ENCODE measurements at places on chromosomes 13 and 19. TPM values are rescaled to one million over a fixed set of nuclear protein-coding genes. Genes with fewer than 3 reads are reported as not detected.

DNA sequence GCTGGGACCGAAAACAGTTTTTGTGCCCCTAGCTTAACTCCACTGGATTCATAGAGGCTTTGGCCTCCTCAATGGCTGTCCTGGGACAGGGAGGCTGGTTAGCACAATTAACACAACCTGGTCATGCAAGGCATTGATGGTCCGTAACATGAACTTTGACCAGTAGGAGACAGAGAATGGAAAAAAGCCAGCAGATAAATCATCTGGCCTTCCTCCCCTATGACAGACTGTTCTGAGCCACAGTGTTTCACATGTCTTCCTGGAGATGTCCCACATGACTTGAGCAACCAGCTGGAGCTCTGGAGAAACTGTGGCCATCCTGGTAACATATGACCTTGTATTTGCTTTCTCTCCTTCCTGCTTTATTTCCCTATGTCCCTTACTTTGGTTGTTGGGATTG, 244.2 kb downstream of the UQCRFS1 start:
- DNase-seq = no peak

- no peak for DNase-seq
These were observed 29.0 kb downstream of the CAPS start for GRCh38 chr19:5943045-5943444.

GRCh38 chr13:20231839-20232555, at the start of gene GJB6:
TSS of gene GJB6 (minus strand) at chr13:20232319. CDS start at chr13:20223480, 8,839 bp downstream.
- DNase-seq = no peak

DNA sequence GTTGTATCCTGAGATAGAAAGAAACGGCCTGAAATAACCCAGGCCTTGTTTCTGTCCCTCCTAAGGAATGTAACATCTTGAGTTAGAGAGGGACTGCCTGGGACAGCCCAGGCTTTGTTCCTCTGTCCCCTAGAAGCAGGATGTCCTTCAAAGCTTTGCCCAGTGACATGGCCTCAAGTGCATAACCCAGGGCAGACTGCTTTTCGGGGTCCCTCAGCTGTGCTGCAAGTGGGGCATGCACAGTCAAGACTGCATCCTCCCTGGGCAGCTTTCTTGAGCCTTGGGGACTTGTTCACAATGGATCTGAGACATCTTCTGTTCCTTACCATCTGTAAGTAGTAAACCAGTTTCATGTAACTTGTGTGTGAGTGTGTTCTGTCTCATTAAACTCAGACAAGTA, 7.5 kb upstream of the EPSTI1 start:
- no peak for DNase-seq

DNA sequence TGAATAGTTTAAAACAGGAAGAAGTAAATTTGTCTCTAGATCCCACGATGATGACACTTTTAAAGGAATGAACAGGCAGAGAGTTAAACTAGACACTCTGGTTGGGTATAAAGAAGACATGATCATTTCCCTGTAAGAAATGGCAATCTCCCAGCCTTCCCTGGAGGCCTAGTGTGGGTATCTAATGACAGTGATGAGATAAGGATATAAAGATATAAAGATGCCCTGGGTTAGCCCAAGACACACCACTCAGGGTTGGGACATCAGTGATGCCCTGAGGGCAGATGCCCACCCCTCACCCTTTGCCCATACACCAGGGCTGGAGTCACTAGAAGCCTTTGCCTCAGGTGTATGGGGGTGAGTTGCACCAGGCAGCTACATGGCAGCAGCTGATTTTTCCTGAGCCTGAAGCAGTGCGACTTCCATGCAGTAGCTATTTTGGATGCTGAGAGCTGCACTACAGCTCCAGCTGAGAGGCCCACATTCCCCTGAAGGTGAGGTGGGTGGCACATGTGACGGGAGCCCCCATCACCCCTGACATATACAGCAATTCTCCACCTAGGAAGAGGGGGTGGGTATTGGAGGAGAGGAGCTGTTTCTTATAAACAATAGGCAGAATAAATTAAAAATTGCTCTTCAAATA, 177.5 kb downstream of the NDFIP2 start:
- DNase-seq = peak; percentile 43

DNA sequence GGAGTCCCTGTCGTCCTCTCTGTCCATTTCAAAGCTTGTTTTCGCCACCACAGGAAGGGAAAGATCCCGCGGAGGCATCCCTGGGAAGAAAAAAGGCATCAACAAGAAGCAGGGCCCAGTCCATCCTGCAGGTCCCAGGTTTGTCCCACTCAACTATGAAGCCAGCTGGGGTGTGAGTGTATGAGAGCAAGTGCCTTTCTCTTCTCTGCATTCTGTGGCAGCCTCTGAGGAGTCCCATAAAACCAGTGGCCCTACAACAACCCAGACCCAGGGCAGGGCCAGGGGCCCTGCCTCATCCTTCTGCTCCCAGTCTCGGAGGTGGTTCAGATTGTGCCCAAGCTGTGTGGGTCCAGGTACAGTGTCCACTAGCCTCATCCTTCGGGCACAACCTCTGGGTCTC, 18.9 kb downstream of the PEG3 start:
- no peak for DNase-seq

- peak; percentile 59 for DNase-seq
These were observed 8.1 kb downstream of the STK11 start for GRCh38 chr19:1213391-1214286.

DNA sequence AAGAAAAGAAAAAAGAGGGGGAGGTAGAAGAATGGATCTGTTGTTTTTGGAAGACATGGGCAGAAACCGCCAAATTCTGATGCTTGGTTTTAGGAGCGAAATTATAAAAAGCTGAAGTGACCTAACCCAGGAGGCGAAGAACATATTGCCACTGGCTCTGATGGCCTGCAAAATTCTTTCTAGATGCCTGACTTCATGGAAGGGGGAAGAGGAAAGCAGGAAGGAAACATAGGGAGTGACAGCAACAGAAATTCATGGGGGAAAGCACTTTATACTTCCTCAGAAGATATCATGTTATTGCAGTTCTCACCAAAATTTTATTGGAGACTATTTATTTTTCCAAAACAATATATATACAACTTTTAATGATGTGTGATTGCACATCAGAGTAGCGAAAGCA, 213.5 kb downstream of the DLEU7 start:
- DNase-seq = no peak

DNA sequence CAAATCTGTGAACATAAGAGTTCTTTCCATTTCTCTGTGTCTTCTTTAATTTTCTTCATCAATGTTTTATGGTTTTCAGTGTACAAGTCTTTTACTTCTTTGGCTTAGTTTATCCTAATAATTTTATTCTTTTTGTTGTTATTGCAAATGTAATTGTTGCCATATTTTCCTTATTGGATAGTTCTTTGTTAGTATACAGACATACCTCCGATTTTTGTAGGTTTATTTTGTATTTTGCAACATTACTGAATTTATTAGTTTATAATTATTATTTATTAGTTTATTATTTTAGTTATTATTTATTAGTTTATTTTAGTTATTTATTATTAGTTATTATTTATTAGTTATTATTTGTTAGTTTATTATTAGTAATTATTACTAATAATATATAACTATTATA, 43.4 kb downstream of the WTIP start:
- no peak for DNase-seq

DNA sequence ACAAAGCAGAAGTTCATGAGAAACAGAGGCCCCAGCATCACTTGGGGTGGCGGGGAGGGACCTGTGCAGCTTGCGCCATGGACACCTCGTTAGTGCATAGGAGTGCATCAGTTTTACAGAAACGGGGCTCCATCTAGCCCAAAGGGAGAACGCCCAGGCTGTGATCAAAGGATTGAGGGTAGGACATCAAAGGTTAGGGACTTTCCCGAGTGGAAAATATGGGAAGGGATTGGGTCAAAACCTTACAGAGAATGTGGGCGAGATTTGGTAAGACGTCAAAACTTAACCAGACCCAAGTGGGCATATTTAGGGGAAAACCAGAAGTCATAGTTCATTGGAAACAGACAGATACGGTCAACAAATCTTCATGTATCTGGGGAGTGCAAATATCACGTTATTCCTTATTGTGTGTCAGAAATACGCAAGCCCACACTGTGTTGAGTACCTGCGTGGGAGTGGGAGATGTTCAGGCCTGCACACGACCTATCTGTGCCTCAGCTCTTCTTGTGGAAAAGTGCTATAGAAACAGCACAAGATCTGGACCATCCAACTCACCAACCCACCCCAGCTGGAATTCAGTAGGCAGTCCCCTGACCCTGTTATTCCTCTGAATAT, 9.4 kb upstream of the GRAMD1A start:
- DNase-seq = no peak

The FXYD3 gene
- 0.26 TPM for total RNA-seq

The ZNF442 gene
- total RNA-seq = 0.33 TPM

The DNASE2 gene
- total RNA-seq = 11.9 TPM

The HIPK4 gene
- 0.39 TPM for total RNA-seq

The ACP7 gene
- total RNA-seq = not detected

The CSNK1A1L gene
- total RNA-seq = not detected

The GPR32 gene
- total RNA-seq = not detected

The GDF15 gene
- not detected for total RNA-seq

The SLC10A2 gene
- not detected for total RNA-seq

The AMH gene
- total RNA-seq = 1.5 TPM

The LILRA1 gene
- total RNA-seq = not detected

The HCN2 gene
- total RNA-seq = not detected
